CD4-positive, alpha-beta T cell treated with Interleukin-4 for 1 hour (primary cell): ENCODE measurements at places on chromosomes 13 and 19.

GRCh38 chr19:7199613-7200533, 94.3 kb downstream of the INSR start:
- DNase-seq = no peak

DNA sequence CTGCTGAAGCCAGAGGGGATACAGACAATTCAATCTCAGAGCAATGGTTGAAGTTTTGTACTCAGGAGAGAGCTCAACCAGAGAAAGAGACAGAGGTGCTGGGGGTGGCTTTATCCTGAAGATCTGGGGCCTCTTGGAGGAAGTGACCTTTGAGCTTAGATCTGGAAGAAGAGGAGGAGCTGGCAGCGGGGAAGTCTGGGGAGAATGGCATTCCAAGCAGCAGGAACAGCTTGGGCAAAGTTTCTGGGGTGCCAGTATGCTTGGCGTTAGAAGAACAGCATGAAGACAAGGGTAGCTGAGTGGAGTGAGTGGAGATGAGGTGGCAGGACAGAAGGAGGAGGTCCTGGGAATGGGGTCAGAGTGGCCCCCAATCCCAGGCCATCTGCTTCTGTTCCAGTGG, 11.3 kb downstream of the MAST3 start:
- no peak for DNase-seq

- no peak for DNase-seq
These were observed 4.7 kb upstream of the METTL21C start for GRCh38 chr13:102699504-102699903.

DNA sequence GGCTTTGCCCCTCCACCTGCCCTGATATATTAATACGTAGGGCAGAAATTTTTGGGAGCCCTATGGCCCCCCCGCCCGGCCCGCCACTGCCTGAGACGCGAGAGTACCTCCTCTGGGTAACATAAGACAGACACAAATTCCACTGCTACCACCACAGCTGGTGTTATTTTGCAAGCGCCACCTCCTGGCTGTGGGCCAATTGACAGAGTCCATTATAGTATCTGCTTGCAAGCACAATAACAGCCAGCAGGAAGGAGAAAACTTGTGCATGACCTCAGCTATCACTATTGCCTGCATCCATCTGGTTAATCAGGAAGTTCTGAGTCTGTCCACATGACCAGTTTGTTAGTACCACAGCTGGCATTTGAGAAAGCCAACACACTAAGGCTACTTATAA, 25.3 kb upstream of the OR10H2 start:
- peak; percentile 11 for DNase-seq

- no peak for DNase-seq
These were observed 8.5 kb downstream of the ZNF430 start for GRCh38 chr19:21028969-21029268.

DNA sequence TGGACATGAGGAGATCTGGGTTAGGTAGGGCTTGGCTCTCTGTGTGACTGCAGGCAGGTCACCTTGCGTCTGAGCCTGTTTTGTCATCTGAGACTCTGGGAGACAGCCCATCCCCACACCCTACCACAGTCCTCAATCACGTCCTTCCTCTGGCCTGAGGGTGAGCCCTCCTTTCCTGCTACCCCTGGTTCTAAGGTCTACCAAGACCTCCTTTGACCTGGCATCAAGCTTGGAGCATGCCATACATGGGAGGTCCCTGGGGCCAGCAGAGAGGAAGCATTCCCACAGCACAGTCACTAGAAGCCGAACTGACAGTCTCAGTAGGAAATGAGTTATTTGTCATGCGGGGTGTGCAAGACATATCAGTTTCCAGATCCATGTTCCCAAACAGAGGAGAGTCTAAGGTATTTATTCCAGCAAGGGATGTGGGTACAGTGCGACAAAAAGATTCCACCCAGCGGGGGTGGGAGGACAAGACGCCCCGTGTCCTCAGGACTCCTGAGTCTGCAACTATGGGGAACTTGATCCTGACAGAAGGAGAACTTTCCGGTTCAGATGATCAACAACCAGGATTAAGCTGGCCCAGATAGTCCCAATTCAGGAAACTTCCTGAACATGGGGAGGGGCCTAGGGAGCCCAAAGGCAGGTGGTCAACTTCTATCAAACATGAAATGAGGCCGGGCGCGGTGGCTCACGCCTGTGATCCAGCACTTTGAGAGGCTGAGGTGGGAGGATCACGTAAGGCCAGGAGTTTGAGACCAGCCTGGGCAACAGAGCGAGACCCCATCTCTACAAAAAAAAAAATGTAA, 9.5 kb downstream of the ARRDC2 start:
- DNase-seq = no peak

DNA sequence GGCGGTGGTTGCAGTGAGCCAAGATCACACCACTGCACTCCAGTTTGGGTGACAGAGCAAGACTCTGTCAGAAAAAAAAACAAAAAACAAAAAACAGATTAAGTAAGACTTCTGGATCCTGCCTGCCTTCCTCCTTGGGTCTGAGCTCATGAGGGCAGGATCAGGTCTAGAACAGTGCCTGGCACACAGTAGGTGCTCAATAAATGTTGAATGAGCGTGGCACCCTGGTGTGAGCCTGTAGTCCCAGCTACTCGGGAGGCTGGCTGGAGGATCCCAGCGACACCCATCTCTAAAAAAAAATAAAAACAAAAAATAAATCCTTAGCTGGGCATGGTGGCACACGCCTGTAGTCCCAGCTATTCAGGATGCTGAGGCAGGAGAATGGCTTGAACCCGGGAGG, 2.8 kb upstream of the CDC37 start:
- no peak for DNase-seq

DNA sequence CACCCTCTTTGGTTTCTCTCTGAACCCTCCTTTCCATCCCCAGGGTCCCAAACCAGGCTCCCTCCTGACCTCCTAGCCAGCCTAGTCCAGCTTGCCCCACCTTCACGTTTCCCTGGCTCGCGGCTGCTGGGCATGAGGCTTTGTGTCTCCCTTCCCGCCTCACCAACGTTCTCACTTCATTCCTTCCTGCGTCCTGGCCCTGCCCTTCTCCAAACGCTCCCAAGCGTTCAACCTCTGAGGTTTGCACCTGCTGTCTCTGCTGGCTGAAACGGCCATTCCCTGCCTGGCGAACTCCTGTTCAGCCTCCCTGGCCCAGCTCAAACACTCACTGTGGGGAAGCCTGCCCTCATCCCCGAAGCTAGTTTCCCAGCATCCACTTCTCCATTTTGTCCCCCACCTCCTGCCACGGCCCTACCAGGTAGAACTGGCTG, 12.4 kb downstream of the EPS8L1 start:
- no peak for DNase-seq

DNA sequence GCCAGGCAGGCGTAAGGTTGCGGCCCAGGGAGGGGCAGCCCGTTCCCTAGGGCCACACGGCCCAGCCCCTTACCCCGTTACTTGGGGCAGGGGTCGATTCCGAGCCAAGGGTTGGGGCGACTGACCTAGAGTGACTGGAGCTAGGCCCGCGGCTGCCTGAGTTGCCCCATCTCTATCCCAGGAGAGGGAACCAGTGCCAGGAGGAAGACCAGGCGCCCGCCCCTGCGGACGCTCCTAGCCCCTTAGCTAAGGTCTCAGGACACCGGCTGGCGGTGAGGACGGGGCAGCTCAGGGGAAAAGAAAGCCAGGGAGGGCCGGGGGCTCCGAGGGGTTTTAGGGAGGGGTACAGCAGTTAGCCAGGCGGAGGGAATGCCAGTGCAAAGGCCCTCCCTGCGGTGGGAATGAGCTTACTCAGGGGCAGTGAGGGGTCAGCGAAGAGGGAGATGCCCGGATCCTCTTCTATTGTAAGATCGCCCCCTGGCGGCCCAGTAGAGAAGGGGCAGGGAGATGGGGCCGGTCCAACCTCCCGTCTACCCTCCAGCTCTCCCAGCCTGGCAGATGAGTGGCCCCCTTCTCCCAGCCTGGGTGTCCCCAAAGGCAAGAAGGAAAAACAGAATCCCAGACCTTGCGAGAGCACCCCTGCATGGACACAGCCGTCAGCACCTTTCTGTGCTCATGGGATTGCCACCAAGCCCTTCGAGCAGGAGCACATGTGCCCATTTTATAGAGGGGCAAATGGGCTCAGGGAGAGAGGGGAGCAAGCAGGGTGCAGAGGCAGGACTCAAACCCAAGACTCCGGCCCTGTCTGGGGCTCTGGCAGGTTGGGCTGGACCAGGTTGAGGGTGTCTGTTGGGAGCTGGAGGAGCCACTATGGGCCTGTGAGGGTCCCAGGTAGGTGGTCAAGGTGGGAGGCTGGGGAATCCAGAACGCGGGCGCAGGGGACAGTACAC, 16.3 kb downstream of the CILP2 start:
- DNase-seq = peak; percentile 51

GRCh38 chr13:111461445-111462149, 141.2 kb downstream of the TEX29 start:
- DNase-seq = no peak
